ENCODE measurements at places on chromosomes 3 and 15. TPM values are rescaled to one million over a fixed set of nuclear protein-coding genes. Genes with fewer than 3 reads are reported as not detected.

DNA sequence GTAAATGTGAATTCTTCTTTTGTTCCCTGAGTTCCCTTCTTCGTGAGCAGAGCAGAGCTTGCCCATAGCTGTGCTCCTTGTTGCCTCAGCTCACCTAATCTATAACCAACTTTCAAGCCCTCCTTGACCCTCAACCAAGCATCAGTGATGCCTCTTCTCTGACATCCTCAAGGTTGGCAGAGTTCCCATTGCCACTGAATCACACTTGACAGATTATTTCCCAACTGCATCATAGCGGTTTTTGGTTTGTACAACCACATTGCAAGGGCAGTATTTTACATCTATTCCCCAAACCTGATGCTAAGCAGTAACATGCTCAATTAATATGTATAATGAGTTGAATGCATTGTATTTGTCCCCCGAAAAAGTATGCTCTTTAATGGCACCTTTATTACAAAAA lies 133.0 kb upstream of the SNTN start:
- no peak for DNase-seq
- H3K4me1 ChIP-seq, result no peaks in the 10 kb centered on the region
- H3K4me3 ChIP-seq, result no peak overlapping the region

GRCh38 chr3:34067536-34068051 lies 269.2 kb downstream of the PDCD6IP start:
- no peaks in the 10 kb centered on the region for H3K4me1 ChIP-seq
- no peak for DNase-seq
- H3K4me3 ChIP-seq, result no peak overlapping the region
- peaks cover 3% of the 10 kb centered on the region for H3K36me3 ChIP-seq
- no peak overlapping the region for H3K27ac ChIP-seq
- H3K27me3 ChIP-seq, result peaks cover 4% of the 10 kb centered on the region

NR2E3 gene
- not detected for total RNA-seq

DNA sequence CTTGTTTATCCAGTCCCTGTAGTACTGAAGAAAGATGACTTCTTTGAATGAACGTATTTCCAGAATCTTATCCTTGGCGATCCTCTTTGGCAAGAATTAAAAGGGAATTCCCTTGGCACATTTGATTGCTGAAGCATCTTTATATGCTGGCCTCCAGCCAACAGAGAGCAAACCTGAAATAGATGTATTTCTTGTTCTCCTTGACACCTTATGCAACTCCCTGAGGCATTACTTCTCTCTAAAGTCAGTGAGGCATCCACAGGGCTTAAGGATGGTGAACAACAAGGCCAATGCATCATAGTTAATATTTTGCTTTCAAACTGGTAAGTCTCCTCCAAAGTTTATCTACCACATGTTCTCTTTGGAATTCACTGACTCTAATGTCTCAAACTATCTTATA lies 450.9 kb upstream of the THRB start:
- no peak for DNase-seq
- no peaks in the 10 kb centered on the region for H3K27me3 ChIP-seq
- H3K4me3 ChIP-seq, result no peak overlapping the region
- no peaks in the 10 kb centered on the region for H3K36me3 ChIP-seq
- H3K27ac ChIP-seq, result no peak overlapping the region
- H3K4me1 ChIP-seq, result no peaks in the 10 kb centered on the region

DNA sequence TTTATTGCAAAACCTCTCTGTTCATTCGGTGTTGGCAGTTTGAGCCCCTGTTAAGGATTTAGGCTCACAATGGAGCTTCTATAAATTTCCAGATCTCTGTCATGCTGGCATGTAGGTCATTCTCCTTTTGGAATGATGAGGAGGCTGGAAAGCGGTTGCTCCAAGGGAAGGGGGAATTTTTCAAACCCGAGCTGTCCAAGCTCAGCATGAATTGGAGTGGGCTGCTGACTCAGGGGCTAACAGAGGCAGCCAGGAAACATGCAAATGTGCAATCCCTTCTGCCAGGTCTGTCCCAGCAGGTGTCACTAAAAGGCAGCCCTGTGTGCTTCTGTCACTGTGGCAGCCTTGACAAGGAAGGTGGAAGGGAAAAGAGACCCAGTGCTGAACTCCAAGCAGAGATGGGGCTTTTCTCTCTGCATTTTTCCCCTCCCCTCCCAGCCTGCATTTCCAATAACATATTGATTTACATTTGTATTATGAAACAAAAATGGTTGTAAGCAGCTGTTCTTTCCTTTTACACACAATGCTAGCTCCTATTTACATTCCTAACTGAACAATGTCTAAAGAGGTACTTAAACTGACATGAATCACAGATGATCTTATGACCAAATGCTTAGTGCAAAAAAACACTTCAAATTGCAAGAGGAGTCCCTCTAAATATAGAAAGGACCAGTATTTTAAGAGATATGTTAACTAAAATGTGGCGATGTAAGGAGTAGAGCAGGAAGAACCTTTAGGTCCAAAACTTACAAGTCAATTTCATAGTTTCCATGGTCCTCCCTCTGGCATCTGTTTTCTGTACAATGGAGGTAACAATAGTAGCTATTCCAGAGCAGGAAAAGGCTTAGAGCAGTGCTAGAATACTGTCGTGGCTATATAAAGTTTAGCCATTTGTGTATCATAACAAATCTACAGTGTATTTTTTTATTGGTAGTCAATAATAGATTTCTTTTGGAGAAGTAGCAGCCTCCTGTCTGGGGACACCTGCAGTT lies 84.5 kb upstream of the ATP10A start:
- peaks cover 9% of the 10 kb centered on the region for H3K4me1 ChIP-seq
- H3K36me3 ChIP-seq, result no peaks in the 10 kb centered on the region
- no peak overlapping the region for H3K4me3 ChIP-seq
- no peak for DNase-seq

DNA sequence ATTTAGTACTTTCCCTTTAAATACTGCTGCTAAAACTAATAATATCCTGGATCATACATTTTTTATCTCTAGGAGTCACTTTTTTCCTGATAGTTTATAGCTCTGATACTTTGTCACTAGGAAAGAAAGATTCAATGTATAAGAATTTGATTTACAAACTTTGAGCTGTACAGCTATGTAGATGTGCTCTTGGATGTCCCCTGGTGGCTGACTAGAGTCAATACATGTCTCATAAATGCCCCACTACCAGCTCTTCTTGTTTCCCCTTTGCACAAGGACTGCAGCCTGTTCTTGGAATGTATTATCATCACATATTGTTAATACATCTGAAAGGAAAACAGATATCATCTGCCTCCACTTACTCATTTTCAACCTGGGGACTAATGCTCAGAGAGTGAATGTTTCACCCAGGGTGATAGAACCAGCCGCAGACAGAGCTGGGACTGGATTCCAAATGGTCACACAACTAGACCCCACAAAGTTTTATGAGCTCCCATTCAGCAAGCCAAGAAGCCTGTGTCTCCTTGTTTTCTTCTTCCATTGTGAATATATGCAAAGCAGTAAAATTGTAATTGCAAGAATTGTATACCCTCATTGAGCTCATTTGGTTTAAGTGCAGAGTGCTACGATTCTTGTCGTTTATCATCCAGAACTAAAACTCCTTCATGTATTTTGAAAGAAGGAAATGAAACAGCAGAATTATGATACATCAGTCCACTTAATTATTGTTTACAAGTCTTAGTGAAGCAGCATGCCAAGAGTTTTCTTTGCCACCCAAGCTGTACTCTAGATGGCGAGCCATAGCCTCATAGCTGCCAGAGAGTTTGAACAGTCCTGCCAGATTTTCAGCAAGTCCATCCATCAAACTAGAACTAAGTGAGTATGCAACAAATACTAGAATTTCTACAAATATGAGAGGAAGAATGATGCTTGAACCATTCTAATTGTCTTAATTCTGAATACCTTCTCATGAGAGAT lies 261.6 kb upstream of the LMCD1 start:
- peaks cover 19% of the 10 kb centered on the region for H3K4me1 ChIP-seq
- H3K27me3 ChIP-seq, result no peaks in the 10 kb centered on the region
- H3K27ac ChIP-seq, result no peak overlapping the region
- DNase-seq, result no peak

- H3K27me3 ChIP-seq, result no peaks in the 10 kb centered on the region
- no peak overlapping the region for H3K4me3 ChIP-seq
- DNase-seq, result no peak
- no peaks in the 10 kb centered on the region for H3K36me3 ChIP-seq
These were observed 38.0 kb upstream of the CMTM8 start for GRCh38 chr3:32200490-32200889.

- no peak overlapping the region for H3K4me3 ChIP-seq
- DNase-seq, result no peak
- H3K27me3 ChIP-seq, result peaks cover 28% of the 10 kb centered on the region
- H3K4me1 ChIP-seq, result peaks cover 27% of the 10 kb centered on the region
- no peaks in the 10 kb centered on the region for H3K36me3 ChIP-seq
These were observed 78.3 kb upstream of the RGMA start for GRCh38 chr15:93167291-93167690.

ECE2 gene
- not detected for total RNA-seq

GOLGA6D gene
- total RNA-seq, result 0.15 TPM

All from chondrocyte (in vitro differentiated cells).